ENCODE measurements at places on chromosomes 5 and 9. TPM values are rescaled to one million over a fixed set of nuclear protein-coding genes. Genes with fewer than 3 reads are reported as not detected.

- peaks cover 30% of the 10 kb centered on the region for H3K4me1 ChIP-seq
- H3K27ac ChIP-seq: no peak overlapping the region
- peaks cover 19% of the 10 kb centered on the region for H3K36me3 ChIP-seq
- H3K27me3 ChIP-seq: no peaks in the 10 kb centered on the region
These were observed 52.7 kb downstream of the ABHD17B start for GRCh38 chr9:71858102-71858798.

- H3K4me1 ChIP-seq: no peaks in the 10 kb centered on the region
- H3K36me3 ChIP-seq: no peaks in the 10 kb centered on the region
- H3K27me3 ChIP-seq: no peaks in the 10 kb centered on the region
These were observed 1.7 kb downstream of the FREM1 start for GRCh38 chr9:14908295-14909180.

GRCh38 chr5:172455511-172456061 is 1.3 kb upstream of the SH3PXD2B start:
- no peak overlapping the region for H3K27ac ChIP-seq
- peaks cover 19% of the 10 kb centered on the region for H3K4me1 ChIP-seq
- peaks cover 35% of the 10 kb centered on the region for H3K27me3 ChIP-seq
- H3K4me3 ChIP-seq: no peak overlapping the region

PSD2 gene
- not detected for total RNA-seq

- H3K36me3 ChIP-seq: no peaks in the 10 kb centered on the region
- H3K27ac ChIP-seq: no peak overlapping the region
- H3K27me3 ChIP-seq: no peaks in the 10 kb centered on the region
- no peaks in the 10 kb centered on the region for H3K4me1 ChIP-seq
- DNase-seq: no peak
These were observed 32.0 kb downstream of the SEMA5A start for GRCh38 chr5:9513827-9514226.

DNA sequence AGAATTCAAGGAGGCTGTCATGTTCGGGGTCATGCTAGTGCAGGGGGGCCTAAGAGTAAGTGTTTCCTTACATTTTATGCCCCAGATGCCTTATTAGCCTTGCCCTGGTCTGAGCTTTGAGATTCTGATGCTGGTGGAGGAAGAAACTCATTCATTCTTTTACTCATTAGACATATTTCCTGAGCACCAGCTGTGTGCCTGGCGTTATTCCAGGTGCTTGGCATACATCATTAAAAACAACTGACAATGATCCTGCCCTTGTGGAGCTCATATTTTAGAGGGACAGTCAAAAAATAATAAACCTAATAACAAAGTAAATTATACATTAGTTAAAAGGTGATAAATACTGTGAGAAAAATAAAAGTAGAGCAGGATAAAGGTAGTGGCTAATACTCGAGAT is 138.9 kb upstream of the SGCD start:
- H3K27ac ChIP-seq: no peak overlapping the region
- DNase-seq: no peak
- no peak overlapping the region for H3K4me3 ChIP-seq
- no peaks in the 10 kb centered on the region for H3K27me3 ChIP-seq
- no peaks in the 10 kb centered on the region for H3K4me1 ChIP-seq

GRCh38 chr5:87570366-87570765 is 157.6 kb upstream of the CCNH start:
- H3K36me3 ChIP-seq: no peaks in the 10 kb centered on the region
- H3K4me1 ChIP-seq: no peaks in the 10 kb centered on the region
- no peak overlapping the region for H3K27ac ChIP-seq
- H3K4me3 ChIP-seq: no peak overlapping the region
- DNase-seq: no peak
